ENCODE measurements at places on chromosomes 1 and 21.

DNA sequence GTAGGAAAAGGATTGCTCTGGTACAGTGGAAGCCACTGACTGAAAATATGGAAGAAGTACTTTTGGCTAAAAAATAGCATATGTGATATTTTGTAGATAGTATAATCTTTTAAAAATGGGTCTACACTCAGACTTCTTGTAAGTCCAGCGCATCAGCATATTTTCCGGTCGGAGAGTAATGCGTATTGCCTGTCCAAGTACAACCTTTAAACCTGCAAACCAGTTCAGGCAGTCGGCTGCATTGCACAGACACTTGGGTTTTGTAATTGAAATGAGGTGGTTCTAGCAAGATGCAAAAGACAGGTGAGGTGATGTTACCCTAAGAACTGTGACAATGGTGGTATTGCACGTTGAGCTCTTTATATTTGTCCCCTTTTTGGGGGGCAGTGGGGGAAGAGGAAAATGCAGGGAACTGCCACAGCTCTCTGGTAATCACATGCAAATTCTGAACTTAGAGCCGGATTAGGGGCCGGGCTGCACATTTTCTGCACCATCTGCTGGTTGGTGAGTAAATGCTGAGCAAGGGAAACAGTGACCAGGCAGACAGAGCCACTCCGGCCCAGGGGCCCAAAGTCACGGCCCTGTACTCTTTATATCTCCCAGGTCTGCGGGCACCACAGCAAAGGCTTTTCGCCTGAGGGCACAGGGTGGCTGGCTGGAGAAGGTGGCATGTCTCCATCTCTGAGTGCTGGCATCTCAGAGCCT, 2.3 kb downstream of the GPR137B start:
- DNase-seq: no peak

GRCh38 chr1:115564201-115564600, 77.6 kb upstream of the VANGL1 start:
- DNase-seq: no peak

- no peak for DNase-seq
Observed at GRCh38 chr1:41847733-41848132, 71.0 kb downstream of the HIVEP3 start.

DNA sequence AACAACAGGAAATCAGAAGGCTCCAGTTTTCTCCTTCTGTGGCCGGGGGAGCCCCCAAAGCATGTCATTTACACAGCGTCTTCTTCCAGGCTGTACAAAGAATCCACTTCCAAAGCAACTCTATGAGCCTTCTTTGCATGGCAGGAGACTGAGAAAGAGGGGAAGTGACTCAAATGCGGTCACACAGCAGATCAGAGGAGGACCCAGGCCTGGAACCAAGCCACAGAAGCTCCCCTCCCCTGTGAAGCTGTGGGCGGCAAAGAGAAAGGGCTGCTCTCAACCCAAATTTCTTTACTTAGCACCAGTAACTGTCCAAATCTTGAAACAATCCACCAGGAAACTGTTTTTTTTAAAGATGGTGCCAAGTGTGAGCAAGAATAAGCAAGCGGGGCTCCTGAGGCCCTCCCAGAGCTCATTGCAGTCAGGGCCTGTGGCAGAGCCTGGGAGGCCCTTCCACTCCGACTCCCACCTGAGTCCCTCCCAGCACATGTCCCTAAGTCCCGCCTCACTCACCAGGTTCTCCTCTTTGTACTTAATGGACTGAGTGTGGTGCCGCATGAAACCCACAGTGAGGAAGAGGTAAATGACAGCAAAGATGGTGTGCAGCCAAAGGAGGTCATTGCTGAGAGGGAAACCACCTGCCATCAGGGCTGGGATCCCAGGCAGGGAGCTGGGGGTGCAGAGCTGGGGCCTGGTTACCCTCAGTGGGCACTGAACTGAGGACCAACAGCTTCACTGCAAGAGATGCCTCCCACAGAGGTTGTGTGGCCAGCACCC, 15.9 kb downstream of the TMEM63A start:
- DNase-seq: no peak

DNA sequence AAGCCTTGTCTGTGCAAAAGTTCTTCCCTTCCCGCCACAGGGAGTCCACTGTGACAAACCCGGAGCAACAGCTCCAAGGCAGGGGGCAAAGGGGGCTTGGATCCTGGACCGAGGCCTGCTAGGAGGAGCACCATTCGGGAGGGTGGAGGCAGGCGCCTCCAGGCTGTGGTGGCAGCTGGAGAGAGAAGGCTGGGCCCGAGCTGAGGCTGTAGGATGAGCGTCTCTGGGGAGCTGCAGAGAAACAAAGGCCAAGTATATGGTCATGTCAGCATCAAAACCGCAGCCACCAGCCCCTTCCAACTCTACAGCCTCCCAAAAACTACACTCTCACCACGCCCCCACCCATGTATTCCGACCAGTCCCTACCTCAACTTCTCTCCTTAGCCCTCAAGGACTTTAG, 579 bp downstream of the SH3BP5L start:
- DNase-seq: no peak

DNA sequence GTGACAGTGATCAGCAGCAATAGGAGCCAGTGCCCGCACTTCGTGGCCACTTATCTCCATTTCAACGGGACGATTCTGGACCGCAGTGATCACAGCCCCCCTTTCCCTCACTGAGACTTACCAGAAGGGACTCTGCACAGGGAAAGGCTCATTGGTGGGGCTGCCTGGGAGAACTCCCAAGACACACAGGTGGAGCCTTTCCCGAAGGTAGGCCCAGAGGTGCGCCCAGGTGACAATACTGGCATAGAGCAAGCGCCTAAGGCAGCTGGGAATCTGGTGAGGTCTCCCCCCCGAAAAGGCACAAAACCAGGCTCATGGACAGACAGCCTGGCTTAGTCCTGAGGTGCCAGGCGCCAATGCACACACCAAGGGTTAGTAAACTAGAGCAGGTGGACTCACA, 318.9 kb downstream of the AJAP1 start:
- DNase-seq: no peak

DNA sequence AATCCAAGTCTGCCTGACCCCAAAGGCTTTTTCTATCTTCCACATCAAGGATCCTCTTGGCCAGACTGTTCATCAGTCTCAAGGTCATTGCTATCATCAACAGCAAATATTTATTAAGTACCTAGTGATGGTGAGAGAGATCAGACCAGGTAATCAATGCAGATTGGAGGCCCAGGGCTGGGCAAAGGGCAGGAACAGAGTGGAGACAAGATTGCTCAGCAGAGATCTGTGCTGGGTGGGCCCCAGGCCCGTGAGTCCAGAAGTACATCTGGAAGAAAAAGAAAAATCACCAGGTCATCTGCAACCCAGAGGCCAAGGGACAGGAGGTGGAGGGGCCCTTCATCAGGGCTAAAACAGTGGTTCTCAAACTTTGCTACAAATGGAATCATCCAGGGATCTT, 10.1 kb upstream of the PAQR7 start:
- DNase-seq: no peak
